ENCODE measurements at places on chromosomes 11 and 22.

DNA sequence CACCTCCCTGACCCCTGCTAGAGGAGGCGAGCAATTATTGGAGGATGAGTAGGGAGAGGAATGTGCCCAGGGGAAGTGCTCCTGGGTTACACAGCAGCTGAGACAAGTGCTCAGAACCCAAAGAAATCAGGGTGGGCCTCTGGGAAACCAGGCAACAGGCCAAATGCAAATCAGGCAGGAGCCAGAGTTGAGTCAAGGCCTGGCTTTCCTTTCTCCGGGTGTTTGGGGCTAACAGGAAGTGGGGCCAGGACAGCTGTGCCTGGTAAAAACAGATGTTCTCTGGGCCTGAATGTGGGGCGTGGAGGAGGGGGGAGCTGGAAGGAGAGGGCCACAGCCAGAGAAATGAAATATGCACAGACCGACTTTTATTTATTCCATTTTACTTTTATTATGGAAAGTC, 22.0 kb downstream of the MFNG start:
- DNase-seq: peak; percentile 82

DNA sequence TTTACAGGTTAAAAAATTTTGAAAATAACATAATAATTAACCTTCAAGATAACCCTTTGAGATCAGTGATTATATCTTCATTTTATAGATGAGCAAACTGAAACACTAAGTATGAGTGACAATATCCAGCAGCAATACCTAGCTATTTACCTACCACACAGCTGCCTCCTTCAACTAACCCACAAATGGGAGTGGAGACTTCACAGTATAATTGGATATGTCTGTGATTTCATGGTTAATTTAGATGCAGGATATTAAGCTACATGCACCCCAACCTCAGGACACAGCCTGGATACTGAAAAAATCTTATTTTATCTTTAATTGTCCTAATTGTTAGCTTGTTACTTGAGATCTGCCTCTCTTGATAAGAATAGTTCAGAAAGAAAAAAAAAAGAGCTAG, 297.2 kb upstream of the ANO5 start:
- DNase-seq: no peak

DNA sequence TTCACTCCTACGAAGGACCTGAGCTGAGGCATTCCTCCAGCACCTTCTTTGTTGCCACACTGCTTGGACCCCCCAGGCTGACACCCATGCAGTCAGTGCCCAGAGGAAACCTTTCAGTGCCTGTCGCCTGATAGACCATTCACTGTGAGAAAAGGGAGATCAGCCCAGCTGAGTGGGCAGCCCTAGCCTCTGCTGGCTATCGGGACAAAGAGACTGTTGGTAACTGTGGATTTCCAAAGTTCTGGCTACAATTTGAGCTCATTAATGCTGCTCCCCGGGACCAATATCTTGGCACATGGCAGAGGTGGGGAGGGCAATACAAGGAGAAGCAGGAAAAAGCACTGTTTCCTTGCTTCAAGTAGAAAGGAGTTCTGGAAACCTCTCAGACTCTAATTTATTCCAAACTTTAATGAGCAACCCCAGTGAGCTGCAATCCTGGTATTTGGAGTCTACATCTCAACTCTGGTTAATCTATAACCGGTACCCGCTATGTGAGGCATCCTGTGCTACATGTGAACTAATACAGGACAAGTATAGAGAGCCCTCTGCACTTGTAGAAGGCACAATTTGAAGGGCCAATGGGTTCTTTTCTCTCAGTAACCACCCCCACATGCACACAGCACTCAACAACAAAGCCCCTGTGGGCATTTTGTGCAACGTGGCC, 200.7 kb upstream of the NCAM1 start:
- no peak for DNase-seq

DNA sequence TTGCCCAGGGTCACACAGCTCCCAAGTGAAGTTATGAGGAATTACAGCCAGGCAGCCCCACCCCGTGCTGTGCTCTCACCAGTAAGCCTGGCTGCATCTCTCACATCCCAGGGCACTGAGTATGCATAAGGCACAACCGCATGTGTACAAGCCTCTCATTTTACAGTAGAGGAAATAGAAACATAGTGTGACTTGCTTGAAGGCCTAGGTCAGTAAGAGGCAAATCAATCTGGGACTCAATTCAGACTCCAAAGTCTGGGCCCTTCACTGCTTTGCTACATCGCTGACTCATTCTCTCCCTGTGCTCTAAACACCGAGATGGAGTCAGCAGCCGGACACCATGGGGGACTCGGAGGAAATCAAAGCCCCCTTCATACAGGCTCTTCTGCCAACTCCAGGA, 7.9 kb downstream of the ABTB2 start:
- no peak for DNase-seq

DNA sequence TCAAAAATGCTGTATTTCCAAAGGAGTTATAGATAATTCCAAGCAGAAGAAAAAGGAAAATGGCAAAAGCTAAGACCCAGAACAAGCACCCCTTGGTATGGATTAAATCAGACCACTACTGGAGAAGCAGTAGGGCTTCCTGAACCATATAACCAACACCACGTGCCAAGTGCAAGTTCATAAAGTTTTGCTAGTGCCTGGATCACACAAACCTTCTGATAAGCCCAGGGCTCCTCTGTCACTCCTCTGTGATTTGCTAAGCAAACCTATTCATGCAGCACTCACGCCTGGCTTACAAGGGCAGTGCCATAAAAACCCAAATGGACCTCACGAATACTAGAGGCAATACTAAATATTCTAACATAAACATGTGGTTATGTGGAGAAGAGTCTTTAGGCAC, 13.3 kb downstream of the LARGE1 start:
- DNase-seq: no peak

DNA sequence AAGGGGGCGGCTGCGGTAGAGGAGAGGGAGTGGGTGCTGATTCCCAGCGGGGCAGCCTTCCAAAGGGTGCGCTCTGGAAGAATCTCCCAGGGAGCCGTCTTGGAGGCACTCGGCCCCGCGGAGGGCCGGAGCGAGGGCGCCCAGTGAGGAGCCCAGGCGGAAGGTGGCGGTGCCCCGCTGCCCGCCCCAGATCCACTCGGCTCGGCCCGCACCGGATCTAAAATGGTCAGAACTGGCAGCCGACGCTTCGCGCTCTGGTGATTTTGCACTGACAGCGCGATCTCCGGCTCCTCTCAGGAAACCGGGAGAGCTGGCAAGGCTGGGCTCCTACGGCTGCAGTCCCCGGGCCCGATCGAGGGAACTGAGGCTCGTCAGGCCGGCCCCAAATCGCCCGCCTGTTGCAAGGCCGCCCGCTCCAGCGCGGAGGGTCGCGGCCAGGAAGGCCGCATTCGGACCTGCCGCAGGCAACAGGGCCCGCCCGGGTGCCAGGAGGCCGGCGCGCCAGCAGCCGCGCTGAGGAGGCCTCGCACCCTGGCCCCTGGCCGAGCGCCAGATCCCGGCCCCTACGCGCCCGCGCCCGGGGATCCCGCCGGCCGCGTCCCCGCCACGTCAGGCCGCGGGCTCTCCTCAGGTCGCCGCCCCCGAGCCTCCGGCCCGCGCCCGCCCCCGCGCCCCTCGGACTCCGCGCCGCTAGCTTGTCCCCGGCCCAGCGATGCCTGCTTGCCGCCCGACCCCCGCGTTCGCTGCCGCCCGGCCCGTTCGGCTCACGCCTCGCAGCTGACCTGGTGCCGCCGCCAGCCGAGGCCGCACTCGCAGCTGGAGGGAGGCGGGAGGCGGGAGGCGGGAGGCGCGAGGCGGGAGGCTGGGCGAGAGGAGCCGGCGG, at the start of gene KLHL22:
TSS of gene KLHL22 (minus strand) at position 818 of the 883 bp plus-strand sequence. CDS start 6,584 bp downstream, outside the sequence.
- DNase-seq: peak; percentile 56

DNA sequence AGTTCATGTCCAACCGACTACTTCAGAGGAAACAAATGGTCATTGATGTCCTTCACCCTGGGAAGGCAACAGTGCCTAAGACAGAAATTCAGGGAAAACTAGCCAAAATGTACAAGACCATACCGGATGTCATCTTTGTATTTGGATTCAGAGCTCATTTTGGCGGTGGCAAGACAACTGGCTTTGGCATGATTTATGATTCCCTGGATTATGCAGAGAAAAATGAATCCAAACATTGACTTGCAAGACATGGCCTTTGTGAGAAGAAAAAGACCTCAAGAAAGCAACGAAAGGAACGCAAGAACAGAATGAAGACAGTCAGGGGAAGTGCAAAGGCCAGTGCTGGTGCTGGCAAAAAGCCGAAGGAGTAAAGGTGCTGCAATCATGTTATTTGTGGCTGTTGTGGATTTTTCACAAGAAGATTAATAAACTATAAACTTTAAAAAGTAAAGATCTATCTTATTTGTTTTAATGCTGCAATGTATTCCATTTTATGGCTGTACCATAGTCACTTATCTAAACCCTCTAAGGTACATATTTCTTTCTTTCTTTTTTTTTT, 20.1 kb upstream of the HIPK3 start:
- DNase-seq: no peak

- no peak for DNase-seq
These were observed 913.4 kb upstream of the RAG2 start for GRCh38 chr11:37511425-37511933.

GRCh38 chr22:29877620-29878019, 5.4 kb upstream of the MTMR3 start:
- no peak for DNase-seq
